ENCODE measurements at places on chromosomes 12 and 14. TPM values are rescaled to one million over a fixed set of nuclear protein-coding genes. Genes with fewer than 3 reads are reported as not detected.

Gene NR1H4
- not detected for total RNA-seq

Gene SERPINA12
- total RNA-seq = not detected

Gene GZMH
- total RNA-seq = not detected

Gene ASCL4
- total RNA-seq = not detected

Gene ALX1
- not detected for total RNA-seq

Gene KRT74
- not detected for total RNA-seq

Gene RHEBL1
- 0.33 TPM for total RNA-seq

Gene KRT81
- not detected for total RNA-seq

Gene KLHL33
- 1.5 TPM for total RNA-seq

Gene ACSS3
- total RNA-seq = 32.9 TPM

Gene JPH4
- total RNA-seq = not detected

Gene GPR65
- total RNA-seq = 0.17 TPM

Gene CLEC1B
- not detected for total RNA-seq

Gene ERBB3
- 0.66 TPM for total RNA-seq

Gene AQP2
- total RNA-seq = not detected

Gene KRT5
- total RNA-seq = not detected

DNA sequence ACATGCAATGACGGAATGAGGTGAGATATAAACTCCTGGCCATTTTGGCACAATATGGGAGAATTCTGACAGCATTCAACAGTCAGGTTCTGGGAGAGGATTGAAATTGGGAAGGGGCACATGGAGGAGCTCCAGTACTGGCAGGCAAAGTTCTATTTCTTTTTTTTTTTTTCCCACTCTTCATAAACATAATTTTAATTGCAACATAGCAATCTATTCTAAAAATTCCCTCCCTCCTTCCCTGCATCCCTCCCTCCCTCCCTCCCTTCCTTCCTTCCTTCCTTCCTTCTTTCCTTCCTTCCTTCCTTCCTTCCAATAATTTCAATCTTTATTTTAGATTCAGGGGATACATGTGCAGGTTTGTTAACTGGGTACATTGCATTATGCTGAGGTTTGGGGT lies 93.2 kb downstream of the PTCSC3 start:
- no peak for DNase-seq

DNA sequence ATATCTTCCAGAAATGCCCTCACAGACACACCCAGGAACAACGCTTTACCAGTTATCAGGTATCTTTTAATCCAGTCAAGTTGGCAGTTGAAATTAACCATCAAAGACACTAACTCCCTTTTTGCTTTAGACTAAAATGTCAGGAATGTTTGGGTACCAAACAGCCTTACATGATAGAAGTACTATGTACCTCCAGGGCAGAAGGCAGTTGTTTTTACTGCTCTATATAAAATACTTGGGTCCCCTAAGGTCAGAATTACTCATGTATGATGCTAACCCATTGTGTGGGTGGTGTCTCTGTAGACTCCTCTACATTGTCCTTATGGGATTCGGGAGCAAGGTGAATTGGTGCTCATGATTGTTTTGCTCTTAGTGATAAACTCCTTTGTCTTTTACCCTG lies 492.5 kb upstream of the FLRT2 start:
- no peak for DNase-seq

DNA sequence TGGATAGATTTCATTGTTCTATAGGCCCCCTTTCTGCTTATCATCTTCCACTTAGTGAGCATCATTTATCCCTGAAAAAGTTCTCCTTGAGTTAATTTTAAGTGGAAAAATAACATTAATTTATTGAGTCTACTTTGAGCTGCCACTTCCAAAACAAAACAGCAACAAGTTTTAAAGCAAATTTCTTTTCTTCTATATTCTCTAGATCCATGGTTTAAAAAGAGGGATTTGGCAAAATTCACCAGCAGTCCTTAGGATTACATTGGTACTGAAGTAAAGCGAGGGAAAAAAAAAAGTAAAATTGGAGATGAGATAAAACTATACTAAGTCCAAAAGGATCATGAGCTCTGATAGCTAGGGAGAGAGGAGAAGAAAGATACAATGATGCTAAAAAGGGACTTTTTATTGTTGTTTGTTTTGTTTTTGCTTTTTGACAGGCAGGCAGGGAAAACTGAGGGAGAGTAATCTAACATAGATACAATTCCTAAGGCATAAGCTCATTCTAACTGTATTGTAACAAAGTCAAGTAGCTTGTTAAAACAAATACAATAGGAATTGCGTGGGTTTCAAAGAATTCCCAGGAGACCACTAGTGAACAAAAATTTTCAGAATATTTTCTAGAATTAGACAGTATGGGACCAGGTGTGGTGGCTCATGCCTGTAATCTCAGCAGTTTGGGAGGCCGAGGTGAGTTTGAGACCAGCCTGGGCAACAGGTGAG lies 19.2 kb upstream of the PLEKHA5 start:
- no peak for DNase-seq

GRCh38 chr14:28756884-28757570 lies 9.6 kb upstream of the FOXG1 start:
- DNase-seq = peak; percentile 70

- peak; percentile 87 for DNase-seq
Observed at GRCh38 chr14:27427796-27428195, 830.0 kb upstream of the NOVA1 start.

DNA sequence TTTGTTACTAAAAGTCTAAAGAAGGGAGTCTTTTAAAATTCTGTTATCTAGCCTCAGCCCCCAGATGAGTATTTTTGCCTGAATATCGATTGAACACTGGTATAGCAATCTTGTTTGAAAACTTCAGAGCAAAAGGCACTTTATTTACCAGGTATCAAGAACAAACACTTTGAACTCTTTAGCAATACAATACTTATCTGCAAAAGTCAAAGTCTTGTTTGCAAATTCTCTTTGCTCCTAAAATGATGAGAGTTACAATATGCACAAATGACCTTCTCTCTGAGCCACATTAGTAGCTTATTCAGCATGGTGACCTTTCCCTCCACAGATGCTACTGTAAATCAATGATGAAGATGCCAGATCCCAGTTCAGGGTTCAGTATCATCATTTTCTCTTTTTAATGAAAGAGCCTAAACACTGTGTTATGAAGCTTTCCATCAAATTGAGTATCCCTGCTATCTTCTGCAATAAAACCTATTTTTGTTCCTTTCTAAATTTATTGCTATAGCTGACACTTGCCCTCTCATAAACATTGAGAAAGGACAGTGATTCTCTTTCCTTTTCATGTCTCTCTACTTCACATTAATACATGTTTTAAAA lies 752.7 kb upstream of the MGAT4C start:
- DNase-seq = no peak

DNA sequence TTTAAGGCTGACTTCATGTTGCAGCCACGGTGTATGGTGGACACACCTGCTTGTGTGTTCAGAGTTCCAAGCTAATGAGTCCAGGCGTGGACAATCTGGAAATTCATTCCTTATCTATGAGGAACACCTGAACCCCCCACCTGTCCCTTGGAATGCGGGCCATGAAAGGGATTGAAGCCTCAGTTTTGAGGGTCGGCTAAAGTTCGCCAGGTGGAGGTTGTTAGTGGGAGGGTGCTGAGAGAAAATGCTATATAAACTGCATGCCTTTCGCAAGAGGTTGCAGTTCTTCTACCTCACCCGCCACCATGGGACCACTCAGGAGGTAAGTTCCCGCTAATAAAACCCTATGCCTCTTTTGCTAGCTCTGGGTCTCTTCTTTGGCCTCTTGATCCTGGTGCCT lies 348.0 kb downstream of the BCL11B start:
- no peak for DNase-seq

- no peak for DNase-seq
Observed at GRCh38 chr14:75022655-75023054, 19.9 kb downstream of the EIF2B2 start.

GRCh38 chr14:66037361-66037760 lies 448.8 kb upstream of the CCDC196 start:
- DNase-seq = no peak

DNA sequence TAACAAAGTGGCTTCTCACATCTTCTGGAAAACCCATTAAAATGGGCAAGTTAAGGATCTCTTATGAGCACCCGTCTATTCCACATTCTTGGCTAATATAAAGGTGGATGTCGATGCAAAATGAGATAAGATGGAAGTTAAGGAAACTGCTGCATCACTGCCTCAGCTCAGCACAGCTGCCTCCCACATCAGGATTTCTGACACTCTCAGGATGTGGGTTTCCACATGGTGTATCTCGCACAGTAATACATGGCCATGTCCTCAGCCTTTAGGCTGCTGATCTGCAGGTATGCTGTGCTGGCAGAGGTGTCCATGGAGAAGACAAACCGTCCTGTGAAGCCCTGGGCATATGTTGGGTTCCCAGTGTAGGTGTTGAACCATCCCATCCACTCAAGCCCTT lies 1348.0 kb downstream of the TMEM121 start:
- no peak for DNase-seq

- DNase-seq = no peak
Observed at GRCh38 chr12:56684745-56685359, 3.2 kb downstream of the PTGES3 start.

DNA sequence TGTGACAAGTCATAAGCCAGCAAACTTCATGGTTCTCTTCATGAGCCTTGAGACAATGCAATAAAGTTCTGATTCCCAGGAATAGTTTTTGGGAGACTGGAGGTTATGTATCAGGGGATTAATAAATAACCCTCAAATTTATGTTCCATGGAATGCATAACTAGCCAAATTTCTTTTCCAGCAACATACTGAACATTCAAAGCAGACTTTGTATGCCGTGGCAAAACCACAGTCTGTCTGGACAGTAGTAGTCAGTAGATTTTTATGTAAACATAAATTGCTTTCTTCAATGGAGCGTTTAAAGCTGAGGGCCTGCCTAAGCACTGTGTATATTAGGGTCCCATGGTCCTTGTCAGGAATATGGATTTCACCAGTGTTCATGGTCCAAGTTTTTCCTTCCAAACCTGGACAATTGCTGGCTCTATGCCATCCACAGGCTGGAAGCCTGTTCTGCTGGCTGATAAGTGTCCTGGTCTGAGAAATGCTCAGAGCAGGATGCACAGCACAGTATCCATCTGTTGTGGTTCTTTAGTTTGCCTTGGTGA lies 144.9 kb downstream of the SRGAP1 start:
- peak; percentile 87 for DNase-seq

DNA sequence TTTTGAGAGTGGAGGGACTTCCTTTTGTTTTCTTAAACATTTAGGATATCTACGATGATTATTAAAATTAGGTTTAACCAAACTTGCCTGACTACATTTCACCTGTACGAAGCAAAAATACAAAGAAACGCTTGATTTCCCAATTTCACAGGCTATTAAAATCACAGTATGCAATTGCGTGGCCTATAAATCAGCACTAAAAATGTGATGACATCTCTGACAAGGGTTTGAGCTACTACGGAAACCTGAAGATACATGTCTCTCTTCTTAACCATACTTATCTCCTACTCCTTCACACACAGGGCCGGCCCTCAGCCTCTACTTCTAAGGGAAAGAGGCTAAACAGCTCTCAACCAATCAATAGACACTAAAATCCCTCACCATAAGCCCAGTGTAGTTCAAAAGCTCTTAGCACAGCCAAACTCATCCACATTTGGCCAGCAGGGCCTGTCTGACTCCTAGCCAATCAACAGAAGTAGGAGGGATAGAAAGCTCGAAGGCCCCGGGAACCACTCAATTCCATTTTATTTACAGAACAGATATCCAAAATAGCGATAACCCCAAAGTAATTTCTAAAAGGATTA lies 137.3 kb downstream of the FOXN3 start:
- DNase-seq = no peak

DNA sequence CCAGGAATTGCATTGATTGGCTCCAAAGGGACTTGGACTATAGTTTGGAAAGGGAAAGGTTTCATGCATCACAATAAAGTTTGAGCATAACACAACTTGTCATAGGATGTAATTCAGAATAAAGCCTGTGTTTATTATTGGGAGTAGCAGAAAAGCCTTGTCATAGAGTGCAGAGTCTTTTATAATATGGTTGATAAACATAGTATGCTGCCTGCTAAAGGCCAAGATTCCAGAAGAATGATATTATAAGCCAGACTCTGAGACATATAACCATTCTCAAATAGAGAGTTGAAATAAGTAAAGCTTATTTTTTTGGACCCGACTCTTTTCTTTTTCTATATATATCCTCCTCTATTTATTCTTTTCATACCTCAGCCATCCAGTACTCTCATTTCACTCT lies 207.3 kb downstream of the LRIG3 start:
- no peak for DNase-seq

DNA sequence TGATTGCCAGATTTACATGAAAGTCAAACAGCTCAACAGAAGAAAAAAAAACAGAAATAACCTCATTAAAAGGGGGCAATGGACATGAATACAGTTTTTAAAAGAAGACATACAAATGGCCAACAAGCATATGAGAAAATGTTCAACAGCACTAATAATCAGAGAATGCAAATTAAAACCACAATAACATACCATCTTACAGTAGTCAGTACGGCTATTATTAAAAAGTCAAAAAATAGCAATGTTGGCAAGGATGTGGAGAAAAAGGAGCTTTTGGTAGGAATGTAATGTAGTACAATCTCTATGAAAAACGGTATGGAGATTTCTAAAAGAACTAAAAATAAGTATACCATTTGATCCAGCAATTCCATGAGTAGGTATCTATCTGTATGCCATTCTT lies 272.1 kb downstream of the CEP128 start:
- peak; percentile 79 for DNase-seq

GRCh38 chr12:52217223-52217622 lies 15.8 kb upstream of the KRT7 start:
- no peak for DNase-seq

DNA sequence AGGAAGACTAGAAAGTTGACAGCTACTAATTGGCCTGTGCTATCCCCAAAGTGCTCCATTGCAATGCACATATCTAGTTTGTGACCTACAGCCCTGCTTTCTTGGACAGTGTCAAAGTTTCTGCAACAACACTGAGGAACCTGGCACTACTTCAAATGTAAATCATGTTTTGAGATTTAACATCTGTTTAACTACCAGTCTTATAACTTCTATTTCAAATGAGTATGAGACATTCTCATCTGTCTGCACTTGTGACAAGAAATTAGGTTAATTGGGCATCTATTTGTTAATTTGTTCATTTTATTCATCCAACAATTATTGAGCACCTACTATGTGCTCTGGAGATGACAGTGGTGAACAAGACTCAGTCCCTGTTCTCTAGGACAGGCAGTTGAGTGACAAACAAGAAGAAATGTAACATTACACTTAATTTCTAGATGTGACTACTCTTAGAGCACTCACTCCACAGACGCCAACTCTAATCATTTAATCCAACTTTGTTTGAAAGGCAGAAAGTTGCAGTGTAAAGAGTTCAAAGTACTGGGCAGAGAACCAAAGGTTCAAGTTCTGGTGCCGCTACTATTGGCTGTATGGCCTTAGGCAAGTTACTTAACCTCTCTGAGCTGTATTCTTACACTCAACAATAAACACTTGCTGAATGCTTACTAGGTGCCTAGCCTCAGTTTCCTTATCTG lies 74.8 kb downstream of the HECTD4 start:
- DNase-seq = no peak

GRCh38 chr12:51887476-51888315 lies at the start of gene ANKRD33:
Gene ANKRD33, plus strand, starts transcription at chr12:51888103. Its CDS starts 84 bp downstream, at chr12:51888187.
- no peak for DNase-seq

DNA sequence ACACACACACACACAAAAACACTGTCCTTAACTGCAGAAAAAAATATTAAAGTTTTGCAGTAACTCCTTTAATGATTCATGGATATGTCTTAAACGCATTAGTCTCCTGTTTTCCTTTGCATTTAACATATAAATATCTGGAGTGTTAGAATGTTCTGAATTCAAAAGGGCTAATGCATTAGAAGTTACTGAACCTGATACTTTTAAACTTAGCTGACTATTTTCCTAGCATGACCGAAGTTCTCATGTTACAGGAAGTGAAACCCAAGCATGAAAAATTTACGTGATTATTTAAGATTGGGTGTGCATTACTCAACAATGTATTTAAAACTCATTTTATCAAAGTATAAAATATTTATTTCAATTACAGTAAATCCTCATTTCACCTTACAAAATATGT lies 791.2 kb downstream of the FLRT2 start:
- no peak for DNase-seq
